ENCODE measurements at places on chromosomes 16 and 17.

GRCh38 chr16:19177111-19177739, 9.2 kb downstream of the SYT17 start:
- no peak for DNase-seq

GRCh38 chr16:57799600-57800199, 2.6 kb downstream of the KIFC3 start:
- peak; percentile 46 for DNase-seq

DNA sequence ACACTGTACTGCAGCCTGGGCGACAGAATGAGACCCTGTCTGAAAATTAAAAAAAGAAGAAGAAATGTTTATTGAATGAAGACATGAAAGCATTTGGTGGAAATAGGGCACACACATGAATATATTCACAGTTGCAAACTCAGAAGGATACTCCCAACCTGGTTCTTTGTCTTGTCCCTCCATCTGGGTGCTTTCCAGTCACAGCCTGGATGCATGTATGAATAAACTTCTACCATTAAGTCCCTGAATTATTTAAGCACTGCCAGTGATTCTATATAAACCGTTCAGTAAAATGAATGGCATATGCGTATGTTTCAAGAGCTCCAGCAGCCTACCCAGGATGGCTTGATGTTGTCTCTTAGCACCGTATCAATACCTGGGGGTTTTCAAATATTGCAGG, 591.1 kb downstream of the WWOX start:
- DNase-seq: no peak

DNA sequence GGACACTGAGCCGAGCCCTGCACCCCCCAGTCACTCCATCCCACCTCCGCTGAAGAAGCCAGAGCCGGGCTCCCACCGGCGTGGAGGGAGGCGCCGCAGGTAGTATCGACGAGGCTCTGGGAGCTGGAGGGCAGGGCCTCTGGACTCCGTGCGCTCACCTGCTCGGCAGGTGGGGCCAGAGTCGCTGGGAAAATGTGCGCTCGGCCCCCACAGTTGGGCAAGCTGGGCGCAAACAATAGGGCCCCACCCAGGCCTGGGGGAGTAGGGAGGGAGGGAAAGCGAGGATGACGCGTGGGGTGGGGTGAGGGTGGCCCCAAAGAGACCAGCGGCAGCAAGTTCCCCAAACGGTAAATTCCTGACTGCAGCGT, 668 bp downstream of the JUP start:
- no peak for DNase-seq

DNA sequence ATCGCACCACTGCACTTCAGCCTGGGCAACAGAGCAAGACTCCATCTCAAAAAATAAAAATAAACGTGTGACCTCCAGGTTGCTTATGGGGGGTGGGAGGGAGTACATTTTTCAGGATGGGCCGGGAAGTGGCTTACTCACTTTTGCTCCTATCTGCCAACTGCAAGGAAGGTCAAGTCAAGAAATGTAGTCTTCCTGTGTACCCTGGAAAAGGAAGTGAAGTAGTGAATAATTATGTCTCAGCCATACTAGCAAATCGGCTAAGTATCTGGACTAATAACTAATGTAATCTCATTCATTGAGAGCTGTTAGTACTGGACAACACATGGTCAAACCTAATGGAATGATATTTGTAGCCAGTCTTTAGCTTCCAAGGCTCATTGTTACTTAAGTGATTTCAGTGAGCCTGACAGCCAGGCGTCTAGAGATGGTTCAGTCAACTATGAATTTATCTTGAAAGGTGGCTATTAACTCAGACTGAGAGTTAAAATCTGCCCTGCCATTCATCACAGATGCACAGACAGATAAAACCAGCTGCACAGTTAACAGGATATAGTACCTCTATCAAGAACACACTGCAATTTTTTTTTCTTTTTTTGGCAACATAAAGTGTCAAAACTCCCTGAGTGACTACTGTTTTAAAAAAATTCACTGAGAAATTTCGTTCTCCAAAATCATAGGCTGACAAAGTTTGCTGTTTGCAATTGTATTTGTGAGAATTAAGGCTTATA, 3.7 kb upstream of the TACO1 start:
- DNase-seq: peak; percentile 73

DNA sequence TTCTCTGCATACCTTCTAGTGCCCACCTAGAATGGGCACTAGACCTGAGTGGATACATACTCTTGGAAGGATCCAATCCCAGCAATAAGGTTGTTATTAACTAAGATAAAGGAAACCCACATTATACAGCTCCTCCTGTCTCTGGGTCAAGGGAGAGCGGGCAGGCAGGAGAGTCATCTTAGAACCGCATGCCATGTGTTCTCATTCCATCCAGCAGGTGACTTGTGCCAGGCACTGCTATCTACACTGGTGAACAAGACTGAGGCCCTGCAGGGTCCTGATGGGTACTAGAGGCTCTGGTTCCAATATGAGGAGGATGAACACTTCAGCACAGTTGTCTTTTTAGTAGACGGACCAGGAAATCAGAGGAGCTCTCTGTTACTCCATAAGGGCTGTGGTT, 5.9 kb upstream of the CD300H start:
- DNase-seq: no peak

DNA sequence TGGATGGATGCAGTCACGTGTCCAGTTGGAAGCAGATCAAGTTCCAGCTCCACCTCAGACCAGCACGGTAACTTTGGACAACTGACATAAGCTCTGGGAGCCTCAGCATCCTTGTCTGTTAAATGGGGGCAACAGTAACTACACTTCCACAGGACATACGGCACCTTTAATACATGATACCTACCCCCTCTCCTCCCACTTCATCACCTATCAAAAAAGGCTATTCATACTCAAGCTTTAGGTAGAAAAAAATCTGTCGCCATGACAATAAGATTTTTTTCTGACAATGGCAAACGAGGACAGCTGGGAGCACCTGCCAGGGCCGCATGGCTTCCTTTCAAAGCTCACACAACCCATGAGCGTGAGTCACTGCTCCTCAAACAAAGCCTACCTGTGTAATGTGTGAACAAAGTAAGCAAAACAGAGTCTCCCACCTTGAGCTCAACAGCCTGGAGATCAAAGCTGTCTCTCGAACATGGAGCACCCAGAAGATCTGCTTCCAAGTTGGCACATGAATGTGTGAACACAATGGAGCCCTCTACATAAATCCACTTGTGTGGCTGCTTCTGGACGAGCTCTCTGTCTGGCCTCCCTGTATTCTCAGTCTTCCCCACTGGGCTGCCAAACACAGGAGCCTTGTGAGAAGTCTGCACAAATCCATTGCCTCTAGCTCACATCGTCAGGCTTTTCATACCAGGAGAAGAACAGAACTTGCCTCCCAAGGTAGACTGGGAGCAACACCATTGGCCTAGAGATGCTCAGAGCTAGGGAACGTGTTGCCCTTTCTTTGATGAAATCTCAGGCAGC, 459.7 kb downstream of the SOX9 start:
- no peak for DNase-seq

DNA sequence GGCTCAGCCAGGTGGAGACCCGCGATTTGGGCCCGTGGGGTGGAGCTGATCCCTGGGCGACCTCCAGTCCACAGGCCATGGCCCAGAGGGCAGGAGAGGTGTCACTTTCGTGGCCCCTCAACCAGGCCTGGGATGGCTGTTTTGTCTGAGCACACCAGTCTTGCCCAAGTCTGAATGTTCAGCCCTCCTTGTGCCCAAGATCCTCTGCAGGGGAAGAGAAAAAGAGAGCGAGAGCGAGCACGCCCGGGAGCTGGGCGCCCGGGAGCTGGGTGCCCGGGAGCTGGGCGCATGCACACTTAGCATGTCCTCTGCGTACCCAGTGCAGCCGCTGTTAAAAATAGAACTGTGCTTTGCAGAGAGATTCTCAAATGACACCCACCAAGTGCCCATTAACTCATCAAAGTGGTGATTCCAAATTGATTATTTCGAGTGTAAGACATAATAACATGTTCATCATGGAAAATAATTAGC, 403.3 kb upstream of the TNRC6C start:
- no peak for DNase-seq

- DNase-seq: no peak
These were observed 5.7 kb downstream of the ZNF319 start for GRCh38 chr16:57994778-57995177.

DNA sequence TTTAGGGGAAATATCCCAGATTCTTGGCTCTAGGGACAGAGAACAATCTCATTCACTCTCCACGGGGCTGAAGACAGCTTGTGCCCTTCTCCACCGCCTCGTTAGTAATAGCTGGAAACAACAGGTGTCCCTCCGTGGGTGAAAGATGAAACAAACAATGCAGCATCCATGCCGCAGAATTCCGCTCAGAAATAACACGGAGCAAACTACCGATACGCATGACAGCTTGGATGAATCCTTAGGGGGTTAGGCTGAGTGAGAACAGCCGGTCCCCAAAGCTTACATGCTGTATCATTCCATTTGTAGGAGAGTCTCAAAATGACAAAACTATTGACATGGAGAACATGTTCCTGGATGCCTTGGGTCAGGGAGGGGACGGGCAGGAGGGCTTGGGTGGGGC, 29.4 kb upstream of the CACNG1 start:
- DNase-seq: no peak

DNA sequence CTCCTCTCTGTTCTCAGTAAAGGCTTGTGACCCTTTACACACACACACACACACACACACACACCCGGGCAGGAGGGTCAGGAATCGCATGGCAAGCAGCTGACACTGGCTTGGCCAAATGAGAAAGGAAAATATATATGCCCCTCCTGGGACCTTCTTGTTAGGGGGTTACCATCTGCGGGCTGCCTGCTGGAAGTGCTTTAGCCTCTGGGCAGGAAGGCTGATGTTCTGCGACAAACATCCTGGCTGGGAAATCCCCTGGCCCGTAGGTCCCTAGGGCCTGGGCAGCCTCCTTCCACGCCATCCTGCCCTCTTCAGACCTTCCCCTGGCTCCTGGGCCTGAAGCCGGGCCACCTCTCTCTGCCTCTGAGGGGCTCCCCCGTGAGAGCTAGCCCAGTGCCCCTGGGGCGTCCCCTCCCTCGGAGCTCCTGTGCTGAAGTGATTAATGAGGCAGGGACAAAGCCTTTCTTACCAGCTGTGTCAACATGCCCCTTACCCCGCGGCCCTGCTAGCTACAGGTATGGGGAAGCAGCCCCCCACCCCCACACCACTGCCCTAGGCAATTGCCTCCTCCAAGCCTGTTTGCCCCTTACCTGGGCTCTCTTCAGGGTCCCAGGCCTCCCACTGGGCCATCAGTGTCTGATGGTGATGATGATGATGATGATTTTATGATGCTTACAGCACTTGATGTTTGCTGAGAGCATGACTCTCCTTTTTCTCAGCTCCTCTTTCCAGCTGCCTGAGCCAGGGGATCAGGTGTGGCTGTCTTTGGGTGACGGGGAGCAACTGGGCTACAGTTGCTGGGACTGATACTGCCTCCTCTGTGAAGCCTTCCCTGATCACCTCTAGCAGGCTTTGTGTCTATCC, 32.8 kb upstream of the ETV4 start:
- DNase-seq: no peak

DNA sequence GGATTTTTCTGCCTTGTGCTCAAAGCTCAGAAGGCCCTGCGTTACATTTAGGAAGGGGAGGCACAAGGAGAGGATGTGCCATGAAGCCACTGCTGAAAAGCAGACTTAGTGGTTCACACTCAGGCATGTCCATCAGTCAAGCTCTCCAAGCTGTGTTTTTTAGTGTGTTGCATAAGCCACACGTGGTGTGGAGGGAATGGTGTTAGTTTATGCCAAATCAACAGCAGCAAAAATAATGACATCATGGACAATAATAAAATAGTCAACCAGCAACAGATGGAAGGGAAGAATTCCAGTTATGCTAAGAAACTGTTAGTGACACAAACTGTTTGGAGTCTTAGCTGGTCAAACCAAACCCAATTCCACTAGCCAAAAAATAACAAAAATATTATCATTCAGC, 438.3 kb downstream of the NPIPA7 start:
- no peak for DNase-seq

GRCh38 chr17:82127704-82128103, 29.7 kb upstream of the FASN start:
- DNase-seq: peak; percentile 53

DNA sequence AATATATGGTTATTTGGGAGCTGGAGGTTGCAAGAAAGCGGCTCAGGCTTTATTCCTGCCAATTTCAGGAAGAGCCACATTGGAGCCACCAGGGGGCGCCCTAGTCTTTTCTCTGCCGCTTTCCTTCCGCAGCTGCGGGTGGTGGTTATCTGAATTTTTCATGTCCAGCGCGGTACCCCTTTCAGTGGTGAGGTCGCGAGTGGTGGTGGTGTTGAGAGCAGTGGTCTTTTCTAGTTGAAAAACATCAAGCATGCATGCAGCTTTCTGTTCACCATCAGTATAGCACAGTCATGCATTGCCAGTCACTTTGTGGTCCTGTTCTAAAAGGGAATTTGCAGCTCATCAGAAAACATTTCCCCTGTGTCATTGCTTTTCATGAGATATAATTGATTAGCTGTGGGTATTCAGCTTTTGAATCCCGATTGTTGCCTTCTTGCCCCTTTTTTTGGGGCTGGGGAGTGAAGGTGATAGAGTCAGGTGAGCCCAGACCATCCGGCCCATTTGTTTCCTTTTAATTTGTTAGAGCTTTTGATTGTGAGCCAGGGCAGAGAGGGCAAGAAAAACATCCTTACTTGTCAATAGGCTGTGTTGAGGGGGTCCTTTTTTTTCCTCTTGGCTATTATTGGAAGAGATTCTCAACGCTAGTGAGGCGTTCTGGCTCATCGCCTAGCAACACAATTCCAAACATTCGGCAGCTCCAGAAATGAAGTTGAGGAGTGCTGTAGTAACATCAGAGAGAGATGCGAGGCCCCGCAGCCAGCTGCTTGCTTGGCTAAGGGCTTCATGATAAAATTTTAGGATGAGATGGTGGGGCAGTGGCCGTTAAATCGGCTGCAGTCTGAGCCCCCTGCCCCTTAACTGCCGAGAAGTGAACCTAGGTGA, 119.0 kb downstream of the SNX29 start:
- DNase-seq: no peak

DNA sequence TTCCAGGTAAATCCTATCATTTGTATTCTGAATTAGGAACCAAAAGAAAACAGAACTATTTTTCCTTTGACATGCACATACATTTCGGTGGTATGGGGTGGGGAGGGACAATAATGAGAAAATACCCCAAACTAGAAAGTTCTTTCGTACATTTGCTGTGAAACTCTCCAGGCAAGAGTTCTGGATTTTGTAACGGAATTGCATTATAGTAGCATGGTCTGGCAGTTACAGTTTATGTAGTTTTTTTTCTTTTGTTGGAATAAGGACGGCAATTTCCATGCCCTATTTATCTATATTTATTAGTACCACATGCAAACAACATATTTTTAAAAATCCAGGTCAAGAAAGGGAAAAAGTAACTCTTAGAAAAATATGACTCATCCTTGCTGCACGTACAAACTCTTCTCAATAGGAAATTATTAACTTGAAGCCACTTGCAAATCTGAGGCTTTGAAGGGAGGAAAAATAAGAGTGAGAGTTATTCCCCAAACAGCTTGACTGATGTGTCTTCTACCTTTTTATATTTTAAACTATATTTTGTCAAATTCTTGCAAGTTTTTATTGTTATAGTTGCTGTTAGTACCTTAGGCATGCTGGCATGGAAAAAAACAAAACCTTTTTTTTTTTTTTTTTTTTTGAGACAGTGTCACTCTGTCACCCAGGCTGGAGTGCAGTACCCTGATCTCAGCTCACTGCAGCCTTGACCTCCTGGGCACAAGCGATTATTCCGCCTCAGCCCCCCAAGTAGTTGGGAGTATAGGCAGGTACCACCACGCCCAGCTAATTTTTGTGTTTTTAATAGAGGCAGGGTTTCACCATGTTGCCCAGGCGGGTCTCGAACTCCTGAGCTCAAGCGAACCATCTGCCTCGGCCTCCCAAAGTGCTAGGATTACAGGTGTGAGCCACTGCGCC, 69.3 kb downstream of the WWP2 start:
- no peak for DNase-seq

- no peak for DNase-seq
These were observed 70.6 kb downstream of the TMC6 start for GRCh38 chr17:78058001-78058400.

- no peak for DNase-seq
These were observed 156.2 kb upstream of the TNRC6C start for GRCh38 chr17:77802333-77802615.
